ENCODE measurements at places on chromosomes 6 and 20. TPM values are rescaled to one million over a fixed set of nuclear protein-coding genes. Genes with fewer than 3 reads are reported as not detected.

The F13A1 gene
- 58.8 TPM for total RNA-seq

The DNAAF9 gene
- total RNA-seq, result 25.2 TPM

The GABRR2 gene
- total RNA-seq, result not detected

The BEND3 gene
- total RNA-seq, result 1.5 TPM

The ARFGEF3 gene
- total RNA-seq, result 3.0 TPM

The RHAG gene
- total RNA-seq, result not detected

The SLC25A27 gene
- 24.6 TPM for total RNA-seq

The SSTR4 gene
- not detected for total RNA-seq

The KIF13A gene
- 21.2 TPM for total RNA-seq

The ADGRG6 gene
- 12.0 TPM for total RNA-seq

All from uterus (tissue), 4 donors.